ENCODE measurements at places on chromosomes 3 and 15.

DNA sequence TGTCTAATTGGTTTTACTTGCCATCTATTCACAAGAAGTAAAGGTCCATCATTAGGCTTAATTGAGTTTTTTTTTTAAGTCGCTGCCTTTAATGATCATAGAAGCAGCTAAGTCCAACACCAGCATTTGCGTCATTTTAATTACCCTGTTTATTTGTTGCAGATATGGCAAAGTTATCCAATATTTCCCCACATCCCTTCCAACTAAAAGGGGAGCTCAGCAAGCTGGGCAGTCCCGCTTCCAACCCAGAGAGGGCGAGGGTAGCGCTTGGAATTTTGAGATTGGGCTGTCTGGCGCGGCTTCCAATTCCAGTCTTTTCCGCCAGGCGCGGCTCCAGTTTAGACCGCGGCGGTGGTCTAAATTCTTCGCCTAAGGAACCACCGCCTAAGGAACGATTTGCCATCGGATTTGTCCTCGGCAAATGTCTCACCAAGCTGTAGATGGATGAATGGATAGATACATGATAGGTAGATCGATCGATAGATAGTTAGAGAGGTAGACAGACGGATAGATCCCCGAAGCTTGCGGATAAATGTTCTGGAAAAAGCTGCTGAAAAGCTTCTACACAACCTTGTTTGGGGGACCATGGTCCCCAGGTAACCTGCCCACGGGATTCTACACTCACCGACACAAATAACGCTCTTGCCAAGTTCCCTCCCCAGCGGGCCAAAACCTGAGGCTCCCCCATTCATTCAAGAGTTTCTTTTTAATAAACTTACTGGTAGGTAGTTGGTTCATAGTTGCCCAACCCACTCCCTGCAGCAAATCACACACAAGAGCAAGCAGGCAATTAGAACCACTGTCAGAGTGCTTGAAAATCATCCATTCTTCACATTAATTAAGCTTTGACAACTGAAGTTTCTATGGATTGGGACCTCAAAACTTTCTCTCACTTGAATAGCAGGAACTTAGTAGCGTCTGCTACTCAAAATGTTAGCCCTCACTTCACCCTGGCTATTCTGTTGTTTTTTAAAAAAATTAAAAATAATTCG, 49.1 kb downstream of the ZIC4 start:
- no peak for DNase-seq

DNA sequence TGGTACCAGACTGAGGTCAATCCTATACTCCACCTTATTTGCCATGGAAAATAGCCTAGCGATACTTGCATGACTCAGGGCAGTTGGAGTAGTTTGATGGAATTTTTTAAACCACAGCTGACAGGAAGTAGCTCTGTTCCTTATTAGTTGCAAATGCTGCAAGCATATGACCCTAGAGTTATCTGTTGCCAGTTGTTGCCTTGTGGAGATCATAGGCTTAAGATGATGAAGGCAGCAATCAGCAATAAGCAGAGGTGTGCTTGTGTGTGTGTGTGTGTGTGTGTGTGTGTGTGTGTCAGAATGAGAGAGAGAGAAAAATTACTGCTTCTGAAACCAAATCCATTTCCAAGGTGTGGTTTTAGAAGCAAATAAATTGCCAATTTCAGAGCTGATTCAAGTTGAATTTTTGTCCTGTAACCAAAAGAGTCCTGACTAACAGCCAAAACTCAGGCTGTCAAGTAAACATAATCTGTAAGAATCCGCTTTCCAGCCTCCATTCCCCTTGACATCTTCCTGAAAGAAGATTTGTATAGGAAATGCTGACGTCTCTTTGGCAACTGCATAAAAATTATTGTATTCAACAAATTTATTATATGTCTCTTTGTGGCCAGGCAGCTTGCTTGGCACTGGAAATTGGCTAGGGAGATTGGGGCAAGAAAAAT, 141.2 kb downstream of the SERPINI1 start:
- no peak for DNase-seq

- DNase-seq = no peak
Observed at GRCh38 chr3:151789853-151790463, 24.0 kb upstream of the AADAC start.

DNA sequence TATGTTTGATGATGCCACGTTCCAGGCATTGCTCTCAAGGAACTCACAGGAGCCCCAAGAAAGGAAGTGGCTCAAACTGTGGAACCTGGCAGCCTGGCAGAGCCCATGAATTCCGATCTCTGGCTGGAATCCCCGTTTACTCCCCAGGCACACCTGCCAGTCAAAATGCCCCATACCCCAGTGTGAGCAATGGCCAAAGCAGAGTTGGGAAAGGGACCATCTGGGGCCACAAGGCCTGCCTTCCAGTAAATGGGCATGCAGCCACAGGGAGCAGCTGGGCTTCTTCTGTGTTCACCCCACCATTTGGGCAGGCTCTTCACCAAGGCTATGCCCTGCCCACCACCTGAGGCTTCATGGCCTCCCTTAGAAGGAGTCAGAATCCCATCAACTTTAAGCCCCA, 257.0 kb upstream of the GOLGA6L4 start:
- no peak for DNase-seq

- no peak for DNase-seq
Observed at GRCh38 chr3:9730657-9731205, 804 bp upstream of the BRPF1 start.
